Non-pigmented ciliary epithelial cell (primary cell): ENCODE measurements at places on chromosomes 6 and 20.
A peak's percentile ranks its signal among the peaks of the same experiment; 100 is the strongest.

GRCh38 chr20:44600301-44600700, 17.9 kb downstream of the PKIG start:
- DNase-seq, result no peak

DNA sequence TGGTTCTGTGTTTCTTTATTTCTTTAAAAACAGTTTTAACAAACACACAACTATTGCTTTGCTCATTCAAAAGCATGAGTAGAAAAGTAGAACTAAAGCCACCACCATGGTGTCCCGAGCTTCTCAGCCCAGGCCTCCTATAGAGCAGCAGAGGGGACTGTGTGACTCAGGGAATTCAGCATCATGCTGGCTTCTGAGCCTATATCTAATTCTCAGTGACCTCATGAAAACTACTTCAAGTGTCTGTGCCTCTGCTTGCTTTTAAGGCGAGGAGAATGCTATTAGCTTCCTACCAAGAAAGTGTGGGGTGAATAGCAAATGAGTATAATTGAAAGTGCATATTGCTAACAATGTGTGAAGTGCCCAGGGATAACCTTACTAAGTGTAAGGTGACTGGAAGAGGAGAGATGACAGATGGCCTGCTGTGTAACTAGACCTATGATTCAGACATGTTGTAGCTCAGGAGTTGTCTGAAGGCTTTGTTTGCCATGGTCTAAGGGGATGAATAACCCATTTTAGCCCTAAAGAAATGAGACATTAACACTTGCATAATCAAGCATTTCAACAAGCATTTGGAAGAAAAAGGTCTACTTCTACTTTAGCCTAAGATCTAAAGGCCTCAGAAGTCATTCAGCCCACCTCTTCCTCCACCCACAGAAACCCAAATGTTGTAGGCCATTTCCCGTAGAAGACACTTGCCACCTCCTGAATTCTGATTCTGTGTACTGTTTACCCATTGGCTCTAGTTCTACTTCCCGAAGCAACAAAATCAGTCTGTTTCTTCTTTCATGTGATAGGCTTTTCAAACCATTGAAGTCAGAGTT, 121.5 kb upstream of the ARG1 start:
- no peak for DNase-seq

DNA sequence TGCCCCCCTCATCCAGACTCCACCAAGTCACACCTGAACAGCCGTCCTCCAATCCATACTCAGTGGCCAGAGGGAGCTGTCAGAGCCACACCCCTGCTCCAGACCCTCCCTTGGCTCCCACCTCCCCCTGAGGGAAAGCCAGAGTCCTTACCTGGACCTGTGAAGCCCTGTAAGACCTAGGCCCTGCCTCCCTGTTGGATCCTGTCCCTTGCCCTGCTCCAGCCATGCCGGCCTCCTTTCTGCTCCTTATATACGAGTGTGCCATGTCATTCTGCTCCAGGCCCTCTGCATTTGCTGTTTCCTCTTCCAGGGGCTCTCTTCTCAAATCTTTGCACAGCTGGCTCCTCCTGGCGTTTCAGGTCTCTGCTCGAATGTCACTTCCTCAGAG, 100.3 kb upstream of the MYL9 start:
- no peak for DNase-seq

DNA sequence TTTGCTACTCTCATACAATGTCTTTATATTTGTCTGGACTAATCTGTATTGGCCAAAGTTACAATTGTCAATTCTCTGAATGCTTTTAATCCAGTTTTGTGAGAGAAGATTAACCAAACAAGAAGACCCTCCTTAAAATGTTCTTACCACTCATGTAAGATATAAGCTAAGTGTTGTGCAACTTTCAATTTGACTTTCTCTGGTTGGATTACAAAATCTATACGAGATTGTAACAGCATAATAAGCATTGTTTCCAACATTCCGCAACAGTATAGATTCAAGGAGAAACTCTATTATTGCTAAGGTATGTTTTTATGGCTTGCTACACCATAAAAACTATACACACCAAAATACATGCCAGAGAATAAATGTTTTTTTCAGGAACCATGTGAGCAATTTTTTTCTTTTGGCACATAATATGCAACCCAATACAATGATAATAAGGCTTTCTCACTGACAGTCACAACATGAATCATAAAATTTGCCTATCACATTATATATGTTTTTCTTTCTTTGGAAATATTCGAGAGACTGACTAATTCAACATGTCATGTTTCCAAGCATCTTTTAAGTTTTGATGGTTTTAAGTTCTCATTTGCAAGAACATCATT, 12.2 kb upstream of the TRPC4AP start:
- DNase-seq, result no peak

- DNase-seq, result no peak
These were observed 106.9 kb upstream of the SGK1 start for GRCh38 chr6:134424798-134425170.

- no peak for DNase-seq
These were observed 119.7 kb downstream of the PREX1 start for GRCh38 chr20:48708116-48708515.

- no peak for DNase-seq
These were observed 177.8 kb downstream of the CDKAL1 start for GRCh38 chr6:20712011-20712410.

- no peak for DNase-seq
These were observed 44.6 kb upstream of the PXDC1 start for GRCh38 chr6:3795836-3796718.

DNA sequence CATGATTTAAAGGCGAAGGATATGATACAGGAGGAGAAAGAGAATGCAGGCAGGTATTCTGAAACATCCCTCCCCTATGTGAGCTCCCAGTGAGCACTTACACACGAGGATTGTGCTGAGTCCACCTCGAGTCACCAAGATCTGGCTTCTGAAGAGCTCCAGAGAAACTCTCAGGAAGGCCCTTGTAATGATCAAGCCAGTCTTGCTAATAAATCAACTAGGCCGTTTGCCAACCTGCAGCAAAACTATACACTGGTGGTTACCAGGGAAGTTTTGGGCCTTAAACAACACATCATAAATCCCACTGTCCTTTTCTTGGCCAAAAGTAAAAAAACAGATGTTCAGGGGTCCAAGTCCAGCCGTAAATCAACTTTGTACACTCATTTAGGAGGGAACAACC, 79.2 kb downstream of the STXBP5 start:
- no peak for DNase-seq

GRCh38 chr20:11140359-11140758, 466.6 kb upstream of the JAG1 start:
- peak; percentile 75 for DNase-seq

DNA sequence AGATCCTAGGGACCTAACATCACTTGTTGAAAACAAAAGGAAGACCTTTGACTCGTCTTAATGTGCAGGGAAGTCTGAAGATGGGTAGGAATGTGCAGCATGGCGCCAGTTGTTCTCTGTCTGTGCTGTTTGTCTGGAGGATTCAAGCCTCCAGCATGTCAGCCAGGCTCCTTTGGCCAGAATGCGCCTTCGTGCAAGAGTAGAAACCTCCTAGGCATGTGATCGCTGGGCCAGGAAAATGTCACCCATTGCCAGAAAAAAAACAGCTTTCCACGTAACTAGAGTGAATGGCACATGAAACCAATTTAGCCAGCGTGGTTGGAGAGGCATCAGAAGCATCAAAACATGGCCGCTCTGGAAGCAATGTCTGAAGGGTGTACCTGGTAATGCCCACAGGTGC, 132.7 kb downstream of the EDN1 start:
- no peak for DNase-seq

DNA sequence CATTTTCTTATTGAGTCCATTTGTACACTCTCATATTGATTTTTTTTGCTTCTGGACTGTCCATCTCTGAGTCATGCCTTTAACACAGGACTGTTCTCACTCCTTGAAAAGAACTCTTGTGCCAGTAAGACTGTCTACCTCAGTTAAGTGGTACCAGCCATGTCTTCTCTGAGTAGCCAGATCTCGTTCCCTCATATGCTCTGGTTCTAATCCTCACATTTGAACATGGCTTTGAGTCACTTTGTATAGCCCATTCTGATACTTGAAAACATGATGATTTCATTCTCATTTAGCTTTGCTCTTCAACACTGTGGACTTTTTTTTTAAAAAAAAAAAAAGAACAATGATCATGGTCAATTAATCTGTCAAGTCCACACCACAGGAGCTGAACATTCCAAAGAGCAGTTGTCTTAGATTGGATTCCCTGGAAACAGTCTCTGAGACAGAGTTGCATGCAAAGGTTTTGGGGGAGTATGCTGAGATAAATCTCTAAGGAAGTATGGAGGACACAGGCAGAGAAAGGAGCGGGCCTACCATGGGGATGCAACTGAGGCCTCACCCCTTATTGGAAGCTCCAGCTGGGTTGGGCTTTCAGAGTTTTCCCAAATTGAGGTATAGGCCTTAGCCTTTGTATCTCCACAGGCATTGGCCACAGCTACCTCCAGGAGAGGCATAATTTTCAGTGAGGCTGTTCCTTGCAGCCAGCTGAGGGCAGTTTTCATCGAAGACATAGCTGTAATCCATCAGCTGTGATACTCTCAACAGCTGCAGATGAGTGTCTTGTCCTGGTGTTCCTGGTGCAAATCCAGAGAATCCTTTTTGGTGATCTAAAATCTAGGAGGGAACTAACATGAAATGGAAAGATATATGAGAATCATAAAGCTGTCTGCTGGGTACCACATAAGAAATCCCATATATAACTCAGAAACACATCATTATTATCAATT, 6.0 kb upstream of the PTCHD4 start:
- no peak for DNase-seq

GRCh38 chr20:33176101-33176500, 8.1 kb downstream of the BPIFA2 start:
- DNase-seq, result no peak

DNA sequence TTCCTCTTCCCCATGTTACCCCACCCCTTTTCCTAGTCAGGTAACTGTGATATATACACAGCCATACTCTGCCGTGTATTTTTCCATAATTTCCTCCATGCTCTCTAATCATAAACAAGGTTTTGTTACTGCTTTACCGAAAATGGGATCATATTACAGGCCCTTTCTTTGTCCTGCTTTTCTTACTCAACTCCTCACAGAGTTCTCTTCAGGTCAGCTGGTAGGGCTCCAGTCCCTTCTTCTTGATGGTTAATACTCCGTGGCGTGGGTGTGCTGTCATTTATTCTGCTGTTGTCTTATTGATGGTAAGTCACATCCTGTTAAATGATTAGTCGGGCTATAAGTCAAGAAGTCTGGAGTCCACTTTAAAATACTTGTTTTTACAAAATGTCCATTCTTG, 24.9 kb upstream of the PI16 start:
- no peak for DNase-seq

- no peak for DNase-seq
These were observed 113.5 kb downstream of the SLC22A3 start for GRCh38 chr6:160461641-160462040.

DNA sequence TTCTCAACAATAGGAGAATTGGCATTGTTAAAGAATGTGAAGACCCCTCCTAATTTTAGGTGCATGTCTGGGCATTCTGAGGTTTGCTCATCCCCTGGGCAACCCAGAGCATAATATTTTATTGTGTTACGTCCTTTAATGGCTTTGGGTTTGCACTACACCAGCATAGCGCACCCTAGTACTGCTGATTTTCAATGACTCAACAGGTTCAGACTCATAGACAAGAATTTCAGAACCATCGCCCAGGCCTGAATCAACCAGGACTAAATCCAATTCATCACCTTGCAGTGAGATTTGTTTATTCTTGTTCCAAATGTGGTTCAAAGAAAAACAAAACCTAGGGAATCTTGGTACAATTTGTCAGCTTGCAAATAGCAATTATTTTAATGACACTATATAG, 137.8 kb upstream of the PHACTR1 start:
- DNase-seq, result no peak

- no peak for DNase-seq
These were observed 326.3 kb downstream of the RIMS1 start for GRCh38 chr6:72212686-72213085.

GRCh38 chr6:37239950-37240713, 17.4 kb upstream of the TBC1D22B start:
- DNase-seq, result peak; percentile 98

DNA sequence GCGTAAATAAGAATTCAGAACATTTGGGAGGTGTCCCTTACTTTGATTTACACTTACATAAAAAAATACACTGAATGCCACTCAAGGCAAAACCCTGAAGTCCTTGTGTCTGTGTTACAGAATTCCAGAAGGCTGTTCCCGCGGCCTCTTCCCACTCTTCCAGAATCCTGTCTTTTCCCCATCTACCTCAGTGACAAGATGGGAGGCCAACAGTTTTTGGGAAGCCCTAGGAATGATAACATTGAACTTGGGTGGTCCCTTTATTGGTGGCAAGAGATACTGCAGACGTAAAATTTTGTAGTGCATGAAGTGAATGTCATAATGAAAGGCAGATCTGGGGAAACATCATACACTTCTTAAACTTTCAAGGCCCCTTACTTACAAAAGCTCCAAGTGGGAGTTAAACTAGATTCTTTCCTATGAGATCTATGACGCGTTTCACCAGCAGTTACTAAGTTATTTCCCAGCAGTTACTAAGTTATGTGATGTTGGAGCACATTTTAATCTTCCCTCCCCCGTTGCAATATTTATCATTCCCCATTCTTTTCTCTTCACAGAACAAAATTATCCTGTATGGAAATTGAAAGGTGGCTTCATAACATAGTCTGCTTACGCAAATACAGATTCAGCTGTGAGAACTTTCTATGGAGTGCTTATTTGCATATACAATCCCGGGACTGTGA, 79.5 kb downstream of the BCAS1 start:
- DNase-seq, result no peak

- no peak for DNase-seq
These were observed 51.3 kb downstream of the PDE7B start for GRCh38 chr6:135902756-135903331.

- DNase-seq, result no peak
These were observed 27.6 kb upstream of the RPN2 start for GRCh38 chr20:37151529-37151928.

DNA sequence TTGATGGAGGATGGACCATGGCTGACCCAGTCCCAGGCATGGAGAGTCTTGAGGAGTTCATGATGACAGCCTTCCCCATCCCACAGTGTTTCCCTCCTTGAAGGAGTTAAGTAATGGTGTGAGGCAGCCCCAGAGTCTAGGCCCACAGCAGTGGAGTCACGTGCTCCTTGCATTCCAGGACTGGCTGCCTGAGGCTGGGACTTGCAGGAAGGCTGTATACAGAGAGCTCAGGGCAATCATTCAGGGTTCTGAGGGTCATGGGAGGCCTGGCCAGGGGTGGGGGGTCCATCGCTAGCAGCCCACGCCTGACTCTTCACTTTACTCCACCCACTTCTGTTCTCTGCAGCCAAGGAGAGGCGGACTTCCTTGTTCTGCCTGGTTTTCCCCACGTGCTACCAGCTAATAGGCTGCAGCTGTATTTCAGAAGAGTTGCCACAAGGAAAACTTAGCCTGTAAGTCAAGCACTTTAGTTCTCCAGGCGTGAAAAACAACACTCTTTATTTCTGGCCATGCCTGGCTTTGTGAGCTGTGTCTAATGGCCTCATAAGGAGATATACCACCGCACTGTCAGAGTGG, 272.5 kb downstream of the DHX35 start:
- DNase-seq, result no peak
